Upper lobe of right lung (tissue), 1 donor: ENCODE measurements at places on chromosomes 4 and X.

- no peak for DNase-seq
Measured at GRCh38 chr4:37490391-37491347, 195.5 kb downstream of the RELL1 start.

GRCh38 chr4:632926-633325, 7.6 kb downstream of the PDE6B start:
- DNase-seq = peak; percentile 27

GRCh38 chrX:72478351-72478750, 94.3 kb downstream of the HDAC8 start:
- DNase-seq = no peak

- DNase-seq = no peak
Measured at GRCh38 chr4:112894480-112894879, 155.0 kb upstream of the ANK2 start.

DNA sequence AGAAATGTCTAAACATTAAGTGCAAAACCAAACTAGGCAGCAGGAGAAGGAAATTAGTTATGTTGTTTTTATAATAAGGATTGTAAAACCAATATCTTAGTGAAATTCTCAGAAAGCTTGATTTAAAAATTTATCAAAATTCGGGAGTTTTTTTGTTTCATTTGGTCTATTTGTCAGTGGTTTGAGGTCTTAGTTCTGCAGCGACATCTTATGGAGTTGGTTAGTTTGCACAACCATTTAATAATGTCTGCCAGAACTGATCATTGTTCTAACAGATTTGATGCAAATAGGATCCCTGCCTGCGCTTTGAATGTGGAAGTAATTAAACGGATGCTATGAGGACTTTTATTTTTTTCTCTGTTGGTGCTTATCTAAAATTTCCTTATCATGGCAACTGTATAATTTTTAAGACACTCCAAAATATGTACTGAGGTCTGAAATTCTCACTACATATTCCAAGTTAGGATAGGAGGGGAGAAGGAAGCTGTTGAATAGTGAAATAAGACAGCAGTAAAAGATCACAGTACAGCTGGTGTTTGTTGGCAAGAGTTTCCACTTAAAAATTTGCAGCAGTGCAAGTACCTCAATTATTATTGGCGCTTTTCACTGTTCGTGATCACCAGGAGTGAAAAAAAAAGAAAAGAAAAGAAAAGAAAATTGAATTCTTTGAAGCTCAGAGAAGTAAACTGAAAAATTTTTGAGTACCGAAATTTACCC, 2521.4 kb downstream of the ARAP2 start:
- no peak for DNase-seq

DNA sequence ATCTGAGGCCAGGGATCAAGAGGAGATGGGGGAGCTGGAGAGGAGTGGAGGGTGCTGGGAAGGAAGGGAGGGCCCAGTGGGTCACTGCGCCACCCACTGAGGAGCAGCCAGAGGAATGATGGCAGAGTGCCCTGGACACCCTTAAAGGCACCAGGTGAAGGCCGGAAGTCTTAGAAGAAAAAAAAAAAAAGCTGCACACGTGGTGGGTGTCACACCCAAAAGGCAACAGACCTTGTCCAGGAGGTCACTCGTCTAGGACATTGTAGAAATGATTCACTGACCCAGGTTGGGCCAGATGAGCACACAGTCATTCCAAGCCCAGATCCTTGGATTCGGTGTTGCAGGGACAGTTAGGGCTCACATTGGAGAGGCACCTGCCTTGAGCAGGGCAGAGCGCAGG, 93.5 kb upstream of the TRIM2 start:
- no peak for DNase-seq
